ENCODE measurements at places on chromosomes 1 and 21.
A peak's percentile ranks its signal among the peaks of the same experiment; 100 is the strongest.

- peak; percentile 80 for DNase-seq
Observed at GRCh38 chr1:96538111-96538641, 183.4 kb upstream of the PTBP2 start.

DNA sequence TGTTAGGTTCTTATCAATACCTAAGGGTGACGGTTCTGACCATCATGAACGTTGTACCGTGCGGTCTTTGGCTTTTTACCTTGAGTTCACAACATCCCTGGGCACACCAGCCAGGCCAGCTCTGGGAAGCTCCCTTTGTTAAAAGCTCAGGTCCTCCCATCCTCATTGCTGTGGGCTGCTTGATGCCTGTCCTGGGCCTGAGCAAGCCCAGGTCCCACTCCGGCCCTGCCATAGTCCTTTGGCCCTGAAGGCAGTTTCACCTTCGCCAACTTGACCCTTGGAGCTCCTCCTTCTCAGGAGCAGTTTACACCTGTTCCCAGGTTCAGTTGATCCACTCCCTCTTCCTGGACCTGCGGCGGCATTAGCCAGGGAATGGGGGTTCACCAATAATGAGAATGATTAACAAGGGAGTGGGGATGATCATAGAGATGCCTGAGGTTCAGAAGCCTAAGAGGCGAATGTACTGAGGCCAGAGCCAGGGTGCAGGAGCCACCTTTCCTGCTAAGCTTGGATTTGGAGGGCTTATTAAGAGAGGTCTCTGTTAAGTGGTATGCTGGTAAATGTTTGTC is 40.2 kb downstream of the DHCR24 start:
- no peak for DNase-seq

- no peak for DNase-seq
Observed at GRCh38 chr1:180027949-180028445, 73.4 kb downstream of the CEP350 start.

GRCh38 chr1:20211511-20211931 is 25.2 kb upstream of the PLA2G2C start:
- DNase-seq: no peak

Measured in muscle of arm (tissue), 14 donors.